ENCODE measurements at places on chromosomes 12 and 14.

- DNase-seq, result no peak
Measured at GRCh38 chr12:93580682-93581081, 8.2 kb downstream of the SOCS2 start.

DNA sequence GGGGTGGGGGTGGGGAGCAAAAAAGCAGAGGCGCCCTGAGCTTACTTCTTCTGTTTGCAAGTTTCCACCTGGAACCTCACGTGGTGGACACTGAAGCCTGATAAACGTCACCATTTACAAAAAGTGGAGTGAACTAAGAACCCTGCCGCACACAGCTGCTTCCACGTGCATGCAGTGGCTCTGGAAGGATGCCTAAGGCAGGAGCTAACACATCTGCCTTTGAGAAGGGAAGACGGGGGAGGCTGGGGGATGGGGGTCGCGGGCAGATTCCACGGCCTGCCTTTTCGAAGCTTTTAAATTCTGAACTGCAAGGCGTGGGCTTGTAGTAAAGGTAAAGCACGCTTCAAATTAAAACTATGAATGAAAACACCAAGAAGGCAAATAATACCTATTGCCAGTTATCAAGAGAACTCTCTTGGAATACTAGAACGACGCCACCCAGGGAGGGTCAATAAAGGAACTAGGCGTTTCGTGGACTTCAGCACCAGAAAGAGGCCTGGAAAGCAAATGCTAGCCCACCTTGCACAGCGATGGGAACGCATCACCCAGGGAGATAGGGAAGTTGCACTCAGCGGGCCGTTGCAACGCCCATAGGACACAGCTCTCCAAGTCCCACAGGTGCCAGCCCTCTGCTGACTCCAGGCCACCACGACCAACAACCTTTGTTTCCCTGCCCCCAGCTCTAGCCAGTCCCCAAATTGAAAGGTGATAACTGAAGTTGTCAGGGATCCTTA, 61.8 kb downstream of the TESC start:
- DNase-seq, result no peak

- no peak for DNase-seq
Measured at GRCh38 chr12:6279256-6279628, 31.2 kb upstream of the PLEKHG6 start.

- no peak for DNase-seq
Measured at GRCh38 chr14:95483309-95484165, 32.9 kb downstream of the SYNE3 start.

DNA sequence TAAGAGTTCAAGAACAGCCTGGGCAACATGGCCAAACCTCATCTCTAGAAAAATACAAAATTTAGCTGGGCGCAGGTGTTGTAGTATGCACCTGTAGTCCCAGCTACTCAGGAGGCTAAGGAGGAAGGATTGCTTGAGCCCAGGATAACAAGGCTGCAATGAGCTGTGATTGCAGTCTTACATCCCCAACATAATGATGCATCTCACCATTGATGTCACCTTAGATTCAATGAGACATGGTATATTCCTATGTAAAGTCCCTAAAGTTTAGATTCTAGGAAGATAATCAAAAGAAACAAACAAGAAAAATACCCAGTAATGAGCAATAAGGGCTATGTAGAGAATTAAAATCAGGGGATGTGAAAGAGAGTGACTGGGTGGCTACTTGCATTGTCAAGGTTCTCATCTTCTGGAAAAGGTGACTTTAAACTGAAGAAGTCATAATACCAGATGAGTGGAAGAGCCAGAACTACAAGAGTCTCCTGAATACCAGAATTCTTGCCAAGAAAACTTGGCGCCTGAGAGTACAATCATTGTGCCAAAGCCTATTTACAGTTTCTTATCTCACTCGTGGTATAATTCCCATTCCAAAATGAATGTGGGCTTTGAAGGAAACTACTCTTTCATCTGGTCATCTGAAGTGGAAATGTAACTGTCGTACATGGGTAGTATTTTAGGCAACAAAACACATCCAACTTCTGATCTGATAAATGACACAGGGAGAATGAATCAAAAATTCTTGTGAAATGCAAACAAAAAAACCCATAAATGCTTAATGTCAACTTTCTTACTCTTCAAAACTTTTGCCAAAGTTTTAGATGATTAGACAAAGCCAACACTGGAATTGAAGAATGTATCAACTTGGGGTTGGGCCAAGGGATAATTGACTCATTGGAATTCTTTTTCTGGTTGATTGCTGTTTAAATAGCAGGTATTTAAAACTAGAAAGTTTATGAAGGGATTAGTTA, 81.1 kb upstream of the ST8SIA1 start:
- DNase-seq, result no peak

- DNase-seq, result no peak
Measured at GRCh38 chr12:78695749-78696148, 168.8 kb upstream of the SYT1 start.

DNA sequence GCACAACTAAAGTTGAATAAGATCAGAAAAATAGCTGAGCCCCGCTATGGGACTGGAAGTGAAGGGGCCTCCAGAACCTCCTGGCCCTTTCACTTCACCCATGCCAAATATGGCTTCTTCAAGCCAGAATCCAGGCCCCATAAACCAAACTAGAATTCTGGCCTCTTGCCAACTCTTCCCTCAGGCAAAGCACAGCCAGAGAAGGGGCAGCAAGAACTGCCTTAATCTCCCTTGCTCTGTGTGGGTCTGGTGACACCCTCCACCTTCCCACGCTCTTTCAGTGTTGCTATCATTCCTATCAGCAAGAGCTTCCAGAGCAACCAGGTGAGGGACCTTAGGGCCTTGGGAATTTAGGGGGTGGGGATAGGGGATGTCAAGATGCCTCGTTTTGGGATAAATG, 3.1 kb upstream of the PNMA1 start:
- no peak for DNase-seq

- no peak for DNase-seq
Measured at GRCh38 chr14:105074601-105075053, 9.4 kb upstream of the GPR132 start.

DNA sequence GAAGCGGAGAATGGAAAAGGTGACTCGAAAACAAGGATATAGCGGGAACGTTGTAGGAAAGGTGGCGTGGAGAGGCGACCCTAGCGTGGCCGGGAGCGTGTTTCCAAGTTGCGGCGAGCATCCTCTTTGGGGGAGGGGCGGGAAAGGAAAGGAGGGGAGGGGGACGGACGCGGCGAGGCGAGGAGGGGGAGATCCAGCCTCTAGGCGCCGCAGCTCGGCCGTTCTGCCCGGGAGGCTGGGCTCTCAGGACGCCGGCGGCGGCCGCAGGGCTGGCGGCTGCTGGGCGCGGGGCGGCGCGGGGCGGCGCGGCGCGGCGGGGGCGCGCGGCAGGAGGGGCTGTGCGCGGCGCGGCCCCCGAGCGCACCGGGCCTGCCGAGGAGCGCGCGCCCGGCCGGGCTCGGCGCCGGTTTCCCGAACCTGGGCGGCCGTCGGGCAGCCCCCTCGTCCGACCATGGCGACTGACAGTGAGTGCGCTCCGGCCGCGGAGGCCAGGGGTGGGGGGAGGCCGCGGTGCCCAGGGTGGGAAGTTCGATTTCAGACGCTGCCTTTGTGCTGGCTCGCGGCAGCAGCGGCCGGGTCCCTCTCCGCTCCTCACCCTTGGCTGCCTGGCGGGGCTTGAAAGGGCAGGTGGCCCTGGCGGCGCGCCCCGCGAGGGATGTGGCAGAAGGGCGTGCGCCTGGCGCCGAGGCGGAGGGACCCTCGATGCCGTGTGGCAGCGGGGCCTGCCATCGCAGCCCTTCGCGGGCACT, 50.3 kb downstream of the SNAPC1 start:
- peak; percentile 62 for DNase-seq

DNA sequence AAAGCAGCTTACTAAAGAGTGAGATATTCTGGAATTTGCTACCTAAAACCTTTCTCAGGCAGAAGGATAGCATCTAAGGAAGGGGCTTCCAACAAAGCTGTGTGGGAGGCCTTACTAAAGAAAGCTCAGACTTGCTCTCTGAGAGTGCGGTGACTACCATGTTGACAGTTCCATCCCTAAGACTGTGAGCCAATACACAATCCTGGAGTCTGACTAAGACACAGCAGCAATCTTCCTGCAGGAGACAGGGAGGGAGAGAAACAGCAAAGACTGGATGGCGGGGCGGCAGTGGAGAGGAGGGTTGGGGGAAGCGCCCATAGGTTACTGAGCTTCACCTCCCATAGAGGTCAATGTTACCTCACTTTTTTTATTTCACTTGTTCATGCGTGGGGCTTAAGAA, 70.9 kb downstream of the KITLG start:
- no peak for DNase-seq

DNA sequence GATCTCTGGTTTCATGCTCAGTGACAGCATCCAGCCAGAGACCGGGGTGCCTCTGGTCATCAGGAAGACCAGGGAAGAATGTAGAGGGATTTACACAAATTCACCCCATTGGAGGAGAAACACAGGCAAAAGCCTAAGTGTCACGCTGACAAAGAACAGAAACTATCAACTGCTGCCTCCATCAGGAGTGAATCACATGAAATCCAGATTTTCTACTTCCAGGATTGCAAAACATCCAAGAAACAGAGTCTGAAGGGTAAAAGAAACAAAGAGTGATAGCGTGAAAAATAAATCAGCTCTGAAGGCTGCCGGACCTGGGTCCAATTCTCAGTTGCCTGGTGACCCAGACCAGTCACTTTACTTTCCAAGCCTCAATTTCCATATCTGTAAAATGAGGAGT, 136.1 kb upstream of the MAP1LC3B2 start:
- DNase-seq, result peak; percentile 94

DNA sequence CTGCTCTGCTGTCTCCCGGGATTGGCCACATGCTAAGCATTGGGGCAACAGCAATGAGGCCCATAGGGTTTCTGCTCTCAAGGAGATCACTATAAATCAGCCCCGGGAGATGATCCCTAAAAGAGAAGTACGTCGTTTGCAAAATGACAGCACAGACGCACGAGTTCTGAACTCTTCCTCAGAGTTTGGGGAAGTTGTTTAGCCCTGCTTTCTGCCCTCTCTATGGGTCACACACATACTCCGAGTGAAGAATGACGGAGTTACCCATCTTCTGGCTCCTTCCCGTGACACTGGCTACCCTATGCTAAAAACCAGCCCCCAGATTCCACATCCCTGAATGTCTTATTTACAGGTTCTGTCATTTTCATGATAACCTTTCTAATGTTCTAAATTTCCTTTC, 258.0 kb upstream of the PLEKHG7 start:
- no peak for DNase-seq

DNA sequence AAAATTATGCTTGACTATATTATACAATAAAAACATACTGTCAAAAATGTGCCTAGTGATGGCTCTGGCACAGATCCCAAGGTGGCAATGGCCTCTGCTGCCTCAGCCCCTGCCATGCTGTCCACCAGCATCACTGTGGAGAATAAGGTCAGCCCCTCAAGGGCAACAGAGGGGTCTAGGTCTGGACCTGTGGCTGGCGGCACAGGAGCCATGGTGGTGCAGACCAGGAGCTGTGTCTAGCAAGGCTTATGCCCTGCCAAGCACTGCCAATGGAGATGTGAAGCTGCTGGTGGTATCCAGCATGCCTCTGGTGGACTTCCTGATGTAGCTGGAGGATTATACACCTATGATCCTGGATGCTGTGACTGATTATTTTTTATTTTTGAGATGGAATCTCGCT, 125.9 kb downstream of the DENND5B start:
- no peak for DNase-seq

DNA sequence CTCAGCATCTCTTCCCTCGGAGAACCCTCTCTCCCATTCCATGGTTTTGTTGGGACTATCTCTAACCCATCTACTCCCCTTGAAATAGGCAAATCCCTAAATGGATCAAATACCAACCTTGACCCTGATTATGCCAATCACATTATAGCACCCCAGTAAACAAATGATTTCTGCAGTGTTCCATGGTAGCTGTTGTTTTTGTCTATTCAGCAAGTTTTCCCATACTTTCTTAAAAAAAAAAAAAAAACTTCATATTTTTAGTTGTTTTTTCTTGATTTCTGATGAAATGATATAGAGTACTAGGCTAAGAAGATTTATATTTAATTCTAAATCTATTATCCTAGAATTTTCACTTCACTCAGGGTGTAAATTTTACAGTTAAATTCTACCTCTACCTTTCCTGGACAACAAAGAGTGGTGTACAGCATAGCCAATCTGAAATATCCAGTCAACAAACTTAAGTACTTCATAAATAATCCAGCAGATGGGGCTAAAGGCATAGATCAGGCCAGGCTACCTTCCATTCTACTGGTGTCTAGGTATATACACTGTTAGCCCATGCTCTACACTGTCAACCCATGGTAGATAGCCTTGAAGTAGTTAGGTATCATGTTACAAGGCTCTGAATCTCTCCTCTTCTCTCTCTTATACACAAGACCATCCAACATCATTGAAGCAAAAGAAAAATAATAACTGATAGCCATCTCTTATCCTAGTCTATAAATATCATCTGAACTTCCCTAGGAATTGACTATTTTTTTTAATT, 82.2 kb downstream of the PLEKHG7 start:
- DNase-seq, result peak; percentile 87

DNA sequence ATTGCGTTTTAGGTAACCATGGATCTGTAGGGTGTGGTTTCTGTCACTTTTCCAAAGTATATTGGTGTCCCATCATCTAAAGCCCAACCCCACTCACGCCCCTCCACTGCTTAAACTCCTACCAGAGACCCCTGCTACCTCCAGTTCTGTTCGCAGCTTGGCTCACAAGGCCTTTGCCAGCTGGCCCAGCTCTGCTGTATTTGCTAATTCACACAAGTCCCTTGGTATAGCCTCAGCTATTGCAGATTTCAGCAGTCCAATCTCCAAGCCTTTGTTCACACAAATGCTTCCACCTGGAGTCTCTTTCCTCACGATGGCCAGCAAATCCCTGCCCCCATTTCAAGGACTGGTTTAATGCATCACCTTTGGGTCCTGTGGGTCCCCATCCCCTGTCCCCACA, 24.2 kb downstream of the ISCA2 start:
- no peak for DNase-seq

- DNase-seq, result no peak
Measured at GRCh38 chr12:1161197-1161596, 170.2 kb downstream of the ERC1 start.

DNA sequence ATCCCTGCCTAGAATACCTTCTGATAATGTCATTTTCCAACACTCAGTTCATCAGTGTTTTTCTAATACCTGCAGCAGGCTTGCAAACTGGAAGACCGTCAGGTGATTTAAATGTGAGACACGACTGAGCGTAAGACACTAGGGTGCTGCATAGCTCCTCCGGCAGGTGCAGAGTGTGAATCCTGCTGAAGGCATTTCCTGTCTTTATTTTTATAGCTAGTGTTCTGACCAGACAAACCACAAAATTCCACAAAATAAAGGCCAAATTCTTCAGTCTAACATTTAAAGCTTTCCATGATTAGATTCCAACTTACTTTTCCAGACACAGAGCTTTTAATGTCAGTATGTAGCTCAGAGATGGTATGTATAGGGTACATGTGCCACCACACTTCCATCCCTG, 70.7 kb downstream of the BBS10 start:
- DNase-seq, result peak; percentile 74

DNA sequence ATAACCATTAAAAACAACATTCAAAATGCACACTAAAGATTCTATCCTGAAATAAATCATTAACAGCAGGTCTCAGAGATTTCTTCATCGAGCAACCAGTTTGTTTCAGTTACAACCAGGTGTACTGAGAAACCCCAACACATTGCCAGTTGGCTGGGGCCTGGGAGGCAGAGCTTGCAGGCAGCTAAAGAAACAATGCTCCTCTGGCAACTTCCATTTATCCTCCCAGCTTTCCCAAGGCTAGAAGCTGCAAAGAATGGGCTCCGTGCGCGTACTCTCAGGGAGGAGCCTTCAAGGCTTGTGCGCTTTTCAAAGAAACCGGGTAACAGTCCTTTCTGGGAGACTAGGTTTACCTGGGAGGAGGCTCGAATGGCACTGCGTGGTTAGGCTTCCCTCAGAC, 181.6 kb downstream of the MSRB3 start:
- no peak for DNase-seq
